ENCODE measurements at places on chromosomes 11 and 22. TPM values are rescaled to one million over a fixed set of nuclear protein-coding genes. Genes with fewer than 3 reads are reported as not detected.

DNA sequence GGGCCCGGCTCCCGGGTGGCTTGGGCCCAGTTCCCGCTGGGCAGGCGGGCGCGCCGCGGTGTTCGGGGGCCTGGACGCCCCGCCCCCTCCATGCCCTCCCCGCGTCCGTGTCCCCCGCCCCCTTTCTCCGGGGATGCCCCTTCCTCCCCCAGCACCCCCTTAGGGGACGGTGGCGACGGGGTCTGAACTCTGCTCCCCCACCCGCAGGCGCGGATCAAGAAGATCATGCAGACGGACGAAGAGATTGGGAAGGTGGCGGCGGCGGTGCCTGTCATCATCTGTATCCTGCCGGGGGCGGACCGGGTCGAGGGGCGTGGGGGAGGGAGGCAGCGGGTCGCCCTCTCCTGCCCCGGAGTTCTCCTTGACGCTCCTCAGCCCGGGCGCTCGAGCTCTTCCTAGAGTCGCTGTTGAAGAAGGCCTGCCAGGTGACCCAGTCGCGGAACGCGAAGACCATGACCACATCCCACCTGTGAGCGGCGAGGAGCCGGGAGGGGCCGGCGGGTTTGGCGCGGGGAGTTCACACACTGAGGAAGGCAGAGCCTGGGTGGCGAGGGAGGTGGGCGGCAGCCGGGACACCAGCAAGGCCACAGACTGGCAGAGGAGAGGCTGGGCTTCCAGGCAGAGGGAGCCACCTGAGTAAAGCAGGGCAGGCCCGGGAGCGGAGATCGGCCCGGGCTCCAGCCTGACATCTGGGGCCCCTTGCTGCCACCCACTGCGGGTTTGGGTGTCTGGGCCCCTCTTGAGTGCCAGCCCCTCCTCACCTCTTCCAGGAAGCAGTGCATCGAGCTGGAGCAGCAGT lies 546 bp downstream of the DRAP1 start:
- peak overlapping the region; percentile 90 for H3K4me3 ChIP-seq
- peaks cover 15% of the 10 kb centered on the region for H3K36me3 ChIP-seq
- H3K27ac ChIP-seq: peak overlapping the region; percentile 39
- H3K27me3 ChIP-seq: no peaks in the 10 kb centered on the region

DNA sequence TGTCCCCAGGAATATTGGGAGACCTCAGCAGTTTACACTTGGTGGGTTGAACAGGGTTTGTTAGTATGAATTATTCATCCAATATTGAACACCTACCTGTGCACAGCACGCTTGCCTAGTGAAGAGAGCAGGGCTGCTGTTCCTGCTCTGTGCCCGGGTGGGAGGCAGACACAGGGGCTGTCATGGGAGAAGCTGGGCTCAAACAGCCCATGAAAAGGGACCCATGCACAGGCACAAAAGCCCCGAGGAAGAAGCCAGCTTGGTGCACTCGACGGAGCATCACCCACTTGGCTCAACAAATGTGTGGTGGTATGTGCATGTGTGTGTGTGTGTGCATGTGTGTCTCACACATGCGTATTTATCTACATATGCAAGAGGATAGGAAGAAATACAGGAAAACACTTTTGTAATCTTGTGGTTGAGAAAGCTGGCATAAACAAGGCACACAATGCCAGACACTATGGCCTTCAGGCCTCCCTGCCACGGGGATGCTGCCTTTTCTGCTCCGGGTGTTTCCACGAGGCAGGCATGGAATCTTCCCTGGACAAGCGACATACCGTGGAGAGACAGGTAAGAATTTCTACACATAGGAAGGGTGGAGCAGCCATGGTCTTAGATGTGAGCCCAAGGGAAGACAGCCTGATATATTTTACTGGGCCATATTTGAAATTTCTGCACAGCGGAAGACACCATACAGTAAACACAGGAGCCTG lies 5.0 kb upstream of the APOBEC3A start:
- peaks cover 54% of the 10 kb centered on the region for H3K27me3 ChIP-seq
- no peak overlapping the region for H3K4me3 ChIP-seq
- peaks cover 3% of the 10 kb centered on the region for H3K36me3 ChIP-seq
- H3K4me1 ChIP-seq: no peaks in the 10 kb centered on the region
- no peak overlapping the region for H3K27ac ChIP-seq

DNA sequence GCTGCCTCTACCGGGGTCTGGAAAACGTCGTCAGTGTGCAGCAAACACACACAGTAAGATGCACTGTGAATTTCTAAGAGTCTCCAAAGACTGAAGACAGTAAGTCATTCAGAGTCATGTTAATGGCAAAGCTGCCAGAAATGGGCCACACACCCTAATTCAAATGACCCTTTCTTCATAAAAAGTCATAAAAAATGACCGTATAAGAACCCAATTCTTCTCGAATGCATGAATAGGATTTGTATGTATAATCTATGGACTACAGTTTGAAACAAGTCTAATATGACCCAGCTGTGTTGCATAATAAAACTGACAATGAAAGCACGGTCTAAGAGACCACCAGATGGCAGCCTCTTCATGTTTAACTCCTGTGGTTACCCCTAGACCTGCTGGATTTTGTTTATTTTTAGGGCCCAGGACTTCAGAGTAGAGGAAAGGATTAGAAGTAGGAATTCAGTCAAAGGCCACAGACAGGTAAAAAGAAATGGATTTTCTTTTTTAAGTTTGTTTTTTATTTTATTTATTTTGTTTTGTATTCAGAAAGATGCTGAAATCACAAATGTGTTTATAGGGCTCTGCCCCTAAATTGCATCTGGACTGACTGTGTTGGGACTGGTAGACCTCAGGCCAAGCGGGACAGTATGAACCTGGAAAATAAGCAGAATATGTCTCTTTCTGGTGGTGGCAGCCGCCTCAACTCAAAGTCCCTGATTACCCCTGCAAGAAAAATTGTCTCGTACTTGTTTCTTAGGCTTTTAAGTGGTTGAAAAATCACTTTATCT lies 32.1 kb upstream of the SLC5A12 start:
- DNase-seq: no peak
- H3K4me3 ChIP-seq: no peak overlapping the region
- H3K27me3 ChIP-seq: no peaks in the 10 kb centered on the region
- peaks cover 3% of the 10 kb centered on the region for H3K36me3 ChIP-seq

GRCh38 chr11:29634744-29635143 lies 382.1 kb downstream of the KCNA4 start:
- no peak overlapping the region for H3K27ac ChIP-seq
- no peaks in the 10 kb centered on the region for H3K36me3 ChIP-seq
- H3K4me3 ChIP-seq: no peak overlapping the region

Gene DLG2
- 4.9 TPM for total RNA-seq
